Muscle of leg (tissue), 16 donors: ENCODE measurements at places on chromosomes 1 and 21. TPM values are rescaled to one million over a fixed set of nuclear protein-coding genes. Genes with fewer than 3 reads are reported as not detected.

The EPHB2 gene
- polyA plus RNA-seq, result 17.8 TPM

DNA sequence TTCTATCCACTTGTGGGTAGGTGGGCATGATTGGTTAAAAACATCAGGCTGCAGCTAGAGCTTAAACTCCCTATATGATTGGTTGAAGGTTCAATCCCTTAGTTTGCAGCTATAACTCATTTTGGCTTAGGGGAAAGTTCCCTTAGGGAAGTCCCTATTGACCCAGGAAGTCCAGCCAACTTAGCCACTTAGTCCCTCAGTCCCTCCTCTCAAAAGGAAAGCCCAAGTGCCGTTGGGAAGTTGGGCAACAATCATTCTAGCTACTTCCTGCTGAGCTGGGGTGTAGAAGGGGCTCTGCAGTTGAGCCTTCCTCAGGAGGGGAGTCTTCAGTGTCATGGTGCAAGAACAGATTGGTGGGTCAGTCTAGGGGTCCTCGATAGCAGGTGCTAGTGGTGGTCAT is 12.2 kb downstream of the MSTO1 start:
- no peak for DNase-seq

The NR1I3 gene
- polyA plus RNA-seq, result 1.3 TPM

The PTGER3 gene
- polyA plus RNA-seq, result 0.16 TPM

DNA sequence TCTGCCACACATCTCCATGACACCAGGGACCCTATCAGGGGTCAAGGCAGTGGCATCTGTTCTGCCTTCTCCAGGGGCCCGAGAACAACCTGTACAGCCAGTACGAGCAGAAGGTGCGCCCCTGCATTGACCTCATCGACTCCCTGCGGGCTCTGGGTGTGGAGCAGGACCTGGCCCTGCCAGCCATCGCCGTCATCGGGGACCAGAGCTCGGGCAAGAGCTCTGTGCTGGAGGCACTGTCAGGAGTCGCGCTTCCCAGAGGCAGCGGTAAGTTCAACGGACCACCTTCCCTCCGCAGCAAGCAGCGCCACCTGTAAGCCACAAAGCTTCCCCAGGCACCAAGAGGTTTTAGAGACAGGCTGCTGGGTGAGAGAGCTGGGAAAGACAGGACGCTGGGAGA is 15.9 kb downstream of the MX2 start:
- no peak for DNase-seq

GRCh38 chr1:185074307-185074706 is 28.9 kb downstream of the RNF2 start:
- DNase-seq, result no peak

The SLAMF8 gene
- 0.19 TPM for polyA plus RNA-seq

GRCh38 chr1:25568834-25569596 is 25.6 kb downstream of the LDLRAP1 start:
- DNase-seq, result no peak

DNA sequence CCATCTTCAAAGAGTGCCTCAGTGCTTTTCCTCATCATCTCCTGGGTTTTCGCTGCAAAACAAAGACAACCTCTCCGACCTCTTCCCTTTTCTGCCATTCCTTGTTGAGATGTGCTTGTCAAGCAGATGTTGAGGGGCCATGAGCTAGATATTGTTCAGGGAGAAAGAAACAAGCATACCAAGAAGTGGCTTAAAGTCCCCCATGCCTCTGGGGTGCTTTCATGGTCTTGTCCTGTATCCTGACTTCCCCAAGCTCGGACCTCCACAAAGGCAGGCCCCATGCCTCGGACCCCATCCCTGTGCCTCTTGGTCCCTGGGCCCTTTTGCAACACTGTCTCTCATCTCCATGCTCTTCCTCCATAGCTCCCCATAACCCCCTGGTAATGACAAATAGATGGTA is 103.8 kb downstream of the C1orf94 start:
- no peak for DNase-seq

DNA sequence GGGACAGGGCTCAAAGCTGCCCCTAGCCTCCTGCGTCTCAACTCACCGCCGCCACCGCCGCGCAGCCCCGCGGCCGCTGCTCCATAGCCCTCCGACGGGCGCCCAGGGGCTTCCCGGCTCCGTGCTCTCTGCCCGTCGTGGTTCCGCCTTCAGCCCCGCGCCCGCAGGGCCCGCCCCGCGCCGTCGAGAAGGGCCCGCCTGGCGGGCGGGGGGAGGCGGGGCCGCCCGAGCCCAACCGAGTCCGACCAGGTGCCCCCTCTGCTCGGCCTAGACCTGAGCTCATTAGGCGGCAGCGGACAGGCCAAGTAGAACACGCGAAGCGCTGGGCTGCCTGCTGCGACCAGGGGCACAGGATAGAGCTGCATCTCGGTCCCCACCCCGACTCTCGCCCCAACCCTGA is at the start of gene TNFRSF25:
Gene TNFRSF25, minus strand, starts transcription at position 151 of the 400 bp plus-strand sequence. Its CDS starts 66 bp downstream, at position 85.
- DNase-seq, result no peak

- DNase-seq, result peak; percentile 77
These were observed 8.7 kb downstream of the UBE2G2 start for GRCh38 chr21:44792702-44793591.

- DNase-seq, result no peak
These were observed 16.8 kb downstream of the STRIP1 start for GRCh38 chr1:110051262-110051648.

DNA sequence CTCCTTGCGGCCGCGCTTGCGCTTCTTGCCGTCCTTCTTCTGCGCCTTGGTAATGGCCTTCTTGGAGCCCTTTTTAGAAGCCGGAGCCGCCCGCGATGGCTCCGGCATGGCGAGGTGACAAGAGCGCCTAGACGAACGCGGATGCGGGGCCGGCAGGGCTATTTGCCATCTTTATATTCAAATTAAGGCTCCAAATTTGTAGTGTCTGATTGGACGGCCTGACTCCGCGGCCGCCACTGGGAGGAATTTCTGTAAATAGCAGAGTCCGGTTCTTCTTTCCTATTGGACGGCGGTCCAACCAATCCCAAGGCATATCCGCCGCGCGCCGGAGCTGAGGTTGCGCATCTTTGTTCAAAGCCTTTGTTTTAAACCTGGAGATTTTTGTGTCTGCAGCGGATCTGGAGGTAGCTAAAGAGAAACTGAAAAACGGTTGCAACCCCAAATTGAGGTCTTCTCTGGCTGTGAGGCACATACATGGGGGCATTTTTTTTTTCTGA is 22.6 kb upstream of the RNF187 start:
- DNase-seq, result peak; percentile 92

DNA sequence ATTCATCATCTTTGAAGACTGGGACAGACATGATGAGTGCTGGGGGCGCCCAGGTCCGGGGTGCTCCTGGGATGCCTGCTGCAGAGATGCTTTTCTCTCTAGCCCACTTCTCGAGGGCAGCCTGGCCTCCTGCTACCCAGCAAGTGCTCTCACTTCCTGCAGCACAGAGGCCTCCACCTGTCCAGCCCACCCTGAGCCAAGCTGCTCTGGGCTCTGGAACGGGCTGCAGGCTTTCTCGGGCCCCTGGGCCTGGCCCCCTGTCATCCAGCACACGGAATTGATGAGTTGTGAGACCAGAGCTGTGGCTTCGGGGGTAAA is 469.5 kb upstream of the VAMP3 start:
- peak; percentile 11 for DNase-seq

- no peak for DNase-seq
These were observed 159.8 kb downstream of the GRIK3 start for GRCh38 chr1:36874271-36875060.

GRCh38 chr1:43554444-43554992 is 23.8 kb downstream of the PTPRF start:
- no peak for DNase-seq

DNA sequence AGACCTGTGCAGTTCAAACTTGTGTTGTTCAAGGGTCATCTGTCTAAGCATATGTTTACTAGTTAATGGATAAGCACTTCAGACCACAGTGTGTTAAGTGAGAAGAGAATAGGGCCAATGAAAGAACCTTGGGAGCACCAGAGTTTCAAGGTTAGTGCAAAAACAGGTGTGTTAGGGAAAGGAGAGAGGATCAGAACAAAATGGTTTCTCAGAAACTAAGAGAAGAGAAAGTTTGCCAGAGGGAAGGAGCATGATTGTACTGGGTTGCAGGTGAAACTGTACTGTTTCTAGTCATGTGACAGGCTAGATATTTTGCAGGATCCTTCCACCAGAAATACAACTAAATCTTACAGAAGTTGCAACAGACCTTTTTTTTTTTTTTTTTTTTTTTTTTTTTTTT is 23.3 kb downstream of the RPRD2 start:
- DNase-seq, result no peak

The SPRR2G gene
- polyA plus RNA-seq, result not detected

The TCHHL1 gene
- not detected for polyA plus RNA-seq

DNA sequence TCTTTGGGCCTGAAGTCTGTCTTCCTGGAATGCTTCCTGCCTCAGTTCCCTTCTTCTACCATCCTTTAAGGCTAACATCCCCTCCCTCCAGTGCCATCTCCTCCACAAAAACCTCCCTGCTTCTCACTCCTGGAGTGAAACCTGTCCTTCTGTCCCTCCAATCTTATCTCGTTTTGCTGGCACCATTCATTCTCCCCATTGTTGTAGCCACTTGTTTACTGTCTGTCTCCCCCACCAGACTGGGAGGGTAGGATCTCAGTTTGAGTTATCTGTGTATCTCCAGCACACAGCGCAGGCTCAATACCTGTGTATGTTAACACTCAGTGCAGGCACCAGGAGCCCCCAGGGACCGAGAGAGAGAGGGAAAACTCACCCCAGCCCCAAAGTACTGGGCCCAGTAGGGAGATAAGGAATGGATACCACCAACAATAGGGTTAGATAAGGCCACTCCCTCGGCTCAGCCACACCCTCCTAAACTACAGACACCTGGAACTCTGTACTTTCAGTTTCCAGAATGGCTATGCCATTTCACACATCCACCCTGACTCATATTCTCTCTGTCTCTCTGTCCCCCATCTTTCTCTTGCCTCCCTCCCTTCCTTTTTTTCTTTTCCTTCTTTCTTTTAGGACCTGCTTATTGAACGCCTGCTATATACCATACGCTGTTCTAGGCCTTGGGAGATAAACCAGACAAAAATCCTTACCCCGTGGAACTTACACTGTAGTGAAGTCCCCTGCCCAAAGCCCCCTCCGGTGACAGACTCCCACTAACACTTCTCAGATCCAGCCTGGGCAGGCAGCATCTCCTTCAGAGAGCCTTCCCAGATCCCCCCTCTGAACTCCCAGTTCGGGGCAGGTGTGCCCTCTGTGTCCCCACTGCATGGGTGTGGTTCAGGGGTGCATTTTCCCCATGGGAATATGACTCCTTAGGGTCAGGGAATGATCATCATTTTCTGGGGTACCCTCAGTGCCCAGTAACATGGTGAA is 3.3 kb upstream of the SSBP3 start:
- DNase-seq, result no peak

The LDLRAD2 gene
- polyA plus RNA-seq, result 6.9 TPM

DNA sequence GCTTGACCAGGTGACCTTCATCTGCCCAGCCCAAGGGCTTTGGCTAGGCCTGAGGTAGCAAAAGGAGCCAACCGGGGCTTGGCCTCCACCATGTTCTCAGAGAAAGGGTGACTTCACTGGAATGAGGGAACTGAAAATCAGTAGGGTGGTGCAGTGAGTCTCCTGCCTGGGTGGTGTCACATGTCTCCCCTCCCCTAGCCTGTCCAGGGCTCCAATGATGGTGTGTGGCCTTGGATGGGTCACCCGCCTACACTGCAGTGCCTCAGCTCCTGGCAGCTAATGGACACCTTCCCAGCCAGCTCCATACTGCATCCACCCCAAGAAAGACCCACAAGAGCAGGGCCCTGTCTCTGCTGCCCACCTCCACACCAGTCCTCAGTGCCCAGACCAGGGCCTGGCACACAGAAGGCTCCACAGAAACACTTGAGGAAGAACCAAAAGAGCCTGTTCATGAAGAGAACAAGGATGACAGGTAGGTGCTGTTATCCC is 678.7 kb downstream of the MATN1 start:
- DNase-seq, result no peak

- DNase-seq, result no peak
These were observed 2.7 kb downstream of the GOLT1A start for GRCh38 chr1:204211046-204211445.

GRCh38 chr1:175510914-175511313 is 232.5 kb downstream of the TNR start:
- DNase-seq, result peak; percentile 27

GRCh38 chr1:63861052-63861691 is 87.4 kb downstream of the ROR1 start:
- peak; percentile 93 for DNase-seq

DNA sequence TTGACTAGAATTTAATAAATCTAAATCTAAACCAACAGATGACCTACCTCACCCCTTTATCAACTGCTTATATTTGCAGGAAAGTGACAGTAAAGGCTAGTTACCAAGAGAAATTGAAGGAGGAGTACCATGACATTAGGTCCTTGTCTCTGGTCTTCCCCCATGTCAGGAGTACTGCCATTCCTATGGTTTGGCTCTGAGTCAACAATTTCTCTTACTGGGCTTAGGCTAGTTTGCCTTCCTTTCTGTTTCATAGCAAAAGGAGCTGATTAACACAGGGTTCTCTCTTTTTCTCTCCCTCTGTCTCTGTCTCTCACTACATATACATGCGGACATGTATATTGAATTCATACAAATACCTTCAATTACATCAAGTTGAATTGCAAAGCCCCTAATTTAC is 579.9 kb downstream of the DPYD start:
- no peak for DNase-seq

DNA sequence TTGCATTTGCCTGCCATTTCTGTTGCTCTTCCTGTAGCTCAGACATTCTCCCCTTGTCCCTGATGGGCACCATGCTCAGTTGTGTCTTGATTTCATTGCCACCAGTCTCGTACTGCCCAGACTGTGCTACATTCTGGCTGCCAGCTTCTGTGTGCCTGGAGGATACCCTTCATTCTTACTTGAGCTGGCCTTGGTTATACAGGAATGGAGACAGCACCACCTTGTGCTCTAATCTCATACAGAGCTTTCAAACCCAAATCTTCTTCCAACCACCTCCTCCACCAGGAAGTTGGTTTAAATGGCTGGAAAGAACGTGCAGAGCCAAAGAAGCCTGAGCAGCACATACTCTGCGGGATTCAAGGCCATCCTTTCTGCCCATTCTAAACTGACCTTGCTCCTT is 165.3 kb downstream of the SLC35F3 start:
- no peak for DNase-seq

The TMEM240 gene
- polyA plus RNA-seq, result 6.5 TPM

GRCh38 chr1:240562111-240562590 is 49.8 kb downstream of the GREM2 start:
- DNase-seq, result no peak

DNA sequence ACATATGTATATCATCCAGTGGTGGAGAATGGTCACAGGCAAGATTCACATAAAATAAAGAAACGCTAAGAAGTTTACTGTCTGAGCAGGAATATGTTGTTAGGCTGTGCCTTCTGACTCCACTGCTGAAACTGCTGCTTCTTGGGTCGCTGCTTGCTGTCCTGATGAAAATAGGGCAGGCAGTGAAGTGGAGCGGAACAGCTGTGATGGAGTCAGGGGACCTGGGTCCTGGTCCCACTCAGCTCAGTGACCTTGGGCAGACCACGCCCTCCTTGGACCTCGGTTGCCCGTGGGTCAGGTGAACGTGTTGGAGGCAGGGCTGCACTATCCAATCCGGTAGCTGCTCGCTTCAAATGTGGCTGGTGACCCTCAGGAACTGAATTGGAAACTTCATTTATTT is 33.4 kb upstream of the IFFO2 start:
- no peak for DNase-seq

GRCh38 chr1:54653036-54653435 is 11.4 kb downstream of the MROH7 start:
- DNase-seq, result no peak
